ENCODE measurements at places on chromosomes 16 and 17. TPM values are rescaled to one million over a fixed set of nuclear protein-coding genes. Genes with fewer than 3 reads are reported as not detected.

- DNase-seq = no peak
Observed at GRCh38 chr16:78436846-78437245, 337.4 kb downstream of the WWOX start.

DNA sequence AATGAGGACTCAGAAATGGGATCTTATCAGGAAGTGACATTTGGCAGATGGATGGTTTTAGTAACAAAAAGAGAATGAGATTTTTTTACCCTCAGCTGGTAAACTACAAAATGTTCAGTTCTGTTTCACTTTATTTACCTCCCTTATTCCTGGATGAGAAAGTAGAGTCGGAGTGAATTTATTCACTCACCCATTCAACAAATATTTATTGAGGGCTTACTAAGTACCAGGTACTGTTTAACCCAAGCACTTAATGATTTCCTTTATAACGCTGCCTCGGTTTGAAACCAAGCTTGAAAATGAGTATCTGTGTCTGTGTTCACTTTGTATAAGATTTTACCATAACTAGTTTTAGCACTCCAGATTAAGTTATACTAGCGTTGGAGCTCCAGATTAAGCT lies 38.1 kb downstream of the CDRT15 start:
- DNase-seq = no peak

DNA sequence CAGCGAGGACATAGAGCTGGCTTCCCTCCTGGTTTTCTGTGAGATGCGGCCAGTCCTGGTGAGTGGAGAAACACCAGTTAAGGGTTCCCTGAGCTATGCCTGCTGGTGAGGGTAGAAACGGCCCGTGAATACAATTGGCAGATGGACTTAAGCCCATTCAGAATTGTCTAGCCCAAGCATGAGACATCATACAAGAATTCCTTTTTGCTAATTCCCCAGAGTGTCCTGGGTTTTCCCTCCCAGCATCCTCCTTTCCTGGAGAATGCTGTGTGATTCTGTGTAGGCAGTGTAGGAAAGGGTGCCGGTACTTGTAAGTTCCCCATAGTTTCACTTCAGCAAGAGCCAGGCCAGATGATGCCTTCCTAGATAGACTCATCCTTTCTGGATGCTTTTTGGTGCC lies 65.1 kb downstream of the SDR42E1 start:
- no peak for DNase-seq

- DNase-seq = no peak
Observed at GRCh38 chr17:17108451-17109049, 66.3 kb downstream of the MPRIP start.

- no peak for DNase-seq
Observed at GRCh38 chr16:610513-611381, 20.0 kb upstream of the WFIKKN1 start.

- no peak for DNase-seq
Observed at GRCh38 chr16:17362946-17363345, 107.8 kb downstream of the XYLT1 start.

DNA sequence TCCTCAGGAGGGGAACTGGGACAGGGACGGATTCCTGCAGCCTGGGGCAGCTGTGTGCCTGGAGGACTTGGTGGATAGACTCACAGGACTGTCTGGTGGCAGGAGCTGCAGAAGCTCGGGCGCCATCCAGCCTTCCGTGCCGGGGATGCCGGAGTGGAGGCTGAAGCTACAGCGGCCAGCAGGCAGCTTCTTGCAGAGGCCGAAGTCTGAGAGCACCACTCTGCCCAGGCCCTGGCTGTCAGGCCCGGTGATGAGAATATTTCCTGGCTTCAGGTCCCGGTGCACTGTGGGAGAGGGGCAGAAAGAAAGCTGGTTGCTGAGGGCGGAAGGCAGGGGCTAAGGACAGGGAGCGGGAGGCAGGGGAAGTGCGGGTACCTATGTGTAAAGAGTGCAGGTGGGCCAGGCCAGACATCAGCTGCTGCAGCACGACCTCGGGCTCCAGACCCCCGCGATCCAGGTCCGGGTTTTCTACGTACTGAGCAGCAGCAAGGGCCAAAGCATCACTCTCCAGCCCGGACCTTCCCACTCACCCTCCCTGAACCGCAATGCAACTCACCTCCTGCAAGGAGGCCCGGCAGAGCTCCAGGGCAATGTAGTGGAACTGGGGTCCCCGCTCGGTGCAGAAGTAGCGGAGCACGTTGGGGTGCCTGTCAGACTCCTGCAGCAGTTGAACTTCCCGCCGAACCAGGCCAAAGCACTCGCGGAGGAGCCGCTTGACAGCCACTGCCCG lies 16.1 kb downstream of the PLK1 start:
- DNase-seq = no peak

- DNase-seq = no peak
Observed at GRCh38 chr17:17824119-17824782, 12.5 kb downstream of the SREBF1 start.

DNA sequence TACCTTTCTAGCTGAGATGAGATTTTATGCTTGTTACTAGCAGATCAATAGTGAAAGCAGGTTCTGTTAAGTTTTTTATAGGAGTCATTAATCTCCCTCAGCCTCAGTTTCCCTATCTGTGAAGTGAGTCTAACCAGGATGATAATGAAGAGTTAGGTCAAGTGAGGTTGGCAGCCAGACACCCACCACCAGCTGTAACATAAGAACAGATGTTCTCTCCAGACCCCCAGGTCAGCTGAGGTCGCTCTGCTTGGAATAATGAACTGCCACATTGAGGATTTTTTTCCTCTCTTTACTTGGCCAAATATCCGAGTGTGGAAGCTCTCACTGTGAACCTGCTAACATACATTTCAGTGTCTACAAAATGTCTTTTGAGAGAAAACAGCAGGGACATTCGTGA lies 389.6 kb downstream of the WWOX start:
- no peak for DNase-seq

DNA sequence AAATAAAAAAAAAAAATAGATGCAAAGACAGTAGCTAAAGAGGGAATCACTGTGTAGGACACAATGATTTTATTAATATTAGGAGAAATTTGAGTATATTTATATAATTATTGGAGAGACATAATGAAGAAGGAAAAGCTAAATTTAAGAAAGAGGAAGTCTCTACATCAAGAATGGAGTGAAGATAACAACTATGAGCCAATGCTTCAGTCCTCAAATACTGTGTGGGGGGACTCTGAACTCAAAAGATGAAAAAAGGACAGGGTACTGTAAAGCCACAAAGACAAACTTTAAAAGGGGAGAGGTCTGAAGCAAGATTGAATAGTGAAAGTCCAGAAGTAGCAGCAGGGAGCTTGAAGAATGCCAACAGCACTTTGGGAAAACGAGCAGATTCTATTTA lies 44.7 kb downstream of the SKAP1 start:
- DNase-seq = no peak

DNA sequence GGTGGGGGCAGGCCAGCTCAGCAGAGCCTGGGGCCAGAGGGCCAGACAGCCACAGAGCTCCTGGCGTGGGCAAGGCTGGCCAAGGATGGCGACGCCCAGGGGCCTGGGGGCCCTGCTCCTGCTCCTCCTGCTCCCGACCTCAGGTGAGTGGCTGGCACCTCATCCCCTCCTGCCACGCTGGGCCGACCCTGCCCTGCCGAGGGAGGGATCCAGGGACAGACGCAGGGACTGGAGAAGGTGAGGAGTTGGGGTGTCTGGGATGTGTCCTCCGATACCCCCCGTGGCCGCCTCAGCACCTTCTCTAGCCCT lies at the start of gene ADGRG3:
TSS of gene ADGRG3 (plus strand) at position 44 of the 309 bp plus-strand sequence. CDS start at position 86, 42 bp downstream.
- no peak for DNase-seq

DNA sequence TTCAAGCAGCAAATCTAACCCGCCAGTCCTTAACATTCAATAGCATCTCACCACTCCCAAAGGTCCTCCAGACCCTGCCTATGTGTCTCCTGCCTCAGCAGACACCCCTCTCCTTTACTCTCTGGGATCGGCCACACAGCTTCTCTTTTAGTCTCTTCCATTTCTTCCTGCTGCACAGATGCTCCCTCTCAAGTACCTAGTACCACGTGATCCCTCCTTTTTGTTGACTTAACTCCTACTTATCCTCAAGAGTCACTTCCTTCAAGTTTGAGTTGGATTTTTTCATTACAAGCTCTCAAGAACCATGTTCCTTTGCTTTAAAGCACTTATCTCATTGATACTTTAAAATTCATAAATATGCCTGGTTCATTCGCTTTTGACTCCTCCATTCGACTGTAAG lies 24.9 kb downstream of the AMFR start:
- DNase-seq = no peak

DNA sequence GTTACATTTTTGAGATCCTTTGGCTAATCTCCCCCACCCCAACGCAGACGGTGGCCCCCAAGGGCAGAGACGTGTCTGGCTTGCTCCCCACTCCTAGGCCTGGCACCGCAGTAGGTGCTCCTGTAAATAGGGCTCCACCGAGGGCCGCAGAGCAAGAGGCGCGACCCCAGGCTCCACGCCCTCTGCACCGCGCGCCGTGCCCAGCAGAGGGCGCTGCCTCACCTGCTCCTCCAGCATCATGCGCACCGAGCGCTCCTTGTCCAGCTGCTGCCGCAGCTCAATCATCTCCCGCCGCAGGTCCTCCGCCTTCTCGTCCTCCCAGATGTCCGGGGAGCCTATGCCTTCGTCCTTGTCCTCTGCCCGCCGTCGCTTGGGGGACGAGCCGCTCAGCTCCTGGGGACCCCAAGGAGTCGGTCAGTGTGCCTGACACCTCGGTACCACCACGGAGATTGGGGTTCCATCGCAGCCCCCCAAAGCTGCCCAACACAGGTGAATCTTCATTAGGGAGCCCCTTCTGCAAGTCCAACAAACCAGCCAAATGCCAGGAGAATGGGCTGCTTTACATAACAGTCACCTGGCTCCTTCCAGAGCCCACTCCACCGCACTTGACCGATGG lies 11.2 kb downstream of the TFAP4 start:
- no peak for DNase-seq

GRCh38 chr16:57186872-57187854 lies 1.0 kb downstream of the RSPRY1 start:
- no peak for DNase-seq

GRCh38 chr17:72853440-72854415 lies 238.8 kb downstream of the SLC39A11 start:
- no peak for DNase-seq

DNA sequence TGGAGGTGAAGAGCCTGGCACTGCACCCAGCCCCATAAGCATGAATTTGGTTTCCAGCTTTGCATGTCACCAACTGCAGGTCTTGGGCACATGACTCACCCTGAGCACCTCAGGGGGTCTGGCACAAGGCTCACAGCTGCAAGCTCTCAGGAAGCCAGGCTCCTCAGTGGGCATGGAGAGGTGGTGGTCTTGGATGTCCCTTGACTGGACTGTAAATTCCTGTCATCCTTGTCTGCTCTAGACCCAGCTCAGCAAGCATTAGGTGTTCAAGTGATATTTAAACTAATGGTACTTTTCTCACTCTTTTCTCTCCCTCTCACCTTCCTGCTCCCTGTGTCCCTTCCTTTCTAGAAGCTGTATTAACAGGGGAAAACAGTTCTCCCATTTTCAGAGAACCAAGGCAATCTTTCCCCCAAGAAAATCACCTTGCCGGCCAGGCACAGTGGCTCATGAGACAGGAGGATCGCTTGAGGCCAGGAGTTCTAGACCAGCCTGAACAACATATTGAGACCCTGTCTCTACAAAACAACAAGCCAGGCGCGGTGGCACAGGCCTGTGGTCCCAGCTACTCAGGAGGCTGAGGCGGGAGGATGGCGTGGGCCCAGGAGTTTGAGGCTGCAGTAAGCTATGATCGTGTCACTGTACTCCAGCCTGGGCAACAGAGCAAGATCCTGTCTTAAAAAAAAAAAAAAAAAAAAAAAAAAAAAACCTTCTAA lies 5.1 kb upstream of the KIFC3 start:
- DNase-seq = peak; percentile 70

- DNase-seq = no peak
Observed at GRCh38 chr17:80613732-80614071, 69.1 kb downstream of the RPTOR start.

GRCh38 chr17:16171613-16172012 lies 43.7 kb downstream of the NCOR1 start:
- peak; percentile 44 for DNase-seq

DNA sequence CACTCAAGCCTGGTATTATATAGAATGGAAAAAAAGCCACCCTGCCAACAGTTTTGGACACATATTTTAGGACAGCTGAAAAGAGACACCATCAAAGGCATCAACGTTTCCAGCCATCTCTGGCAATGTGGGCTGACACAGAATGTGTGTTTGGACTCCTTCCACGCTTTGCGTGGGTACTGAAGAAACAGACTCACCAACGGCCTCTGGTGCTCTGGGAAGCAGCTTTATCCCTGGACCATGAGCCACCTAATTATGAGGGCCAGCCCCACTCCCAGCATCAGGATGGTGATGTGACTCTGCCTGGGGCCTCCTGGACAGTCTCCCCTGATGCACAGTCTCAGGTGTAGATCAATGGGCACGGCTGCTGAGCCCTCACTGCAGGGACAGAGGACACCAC lies 27.9 kb downstream of the CCDC57 start:
- DNase-seq = no peak

DNA sequence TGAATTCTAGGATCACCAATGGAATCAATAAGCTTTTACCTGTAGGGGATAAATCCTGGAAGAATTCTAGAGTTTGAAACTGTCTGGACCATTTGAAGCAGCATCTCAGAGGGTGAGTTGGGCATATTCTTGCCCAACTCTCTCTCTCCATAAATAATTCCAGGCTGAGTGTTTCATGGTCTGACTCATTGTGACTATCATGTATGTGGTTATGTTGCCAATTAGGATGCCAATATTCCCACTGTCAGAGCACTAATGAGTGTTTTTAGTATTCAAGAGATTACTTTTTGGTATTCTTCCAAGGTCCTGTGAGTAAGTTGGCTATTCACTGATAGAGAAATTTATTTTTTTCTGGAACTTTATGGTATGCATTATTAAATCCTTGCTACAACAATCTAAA lies 456.9 kb downstream of the TOX3 start:
- DNase-seq = peak; percentile 5

DNA sequence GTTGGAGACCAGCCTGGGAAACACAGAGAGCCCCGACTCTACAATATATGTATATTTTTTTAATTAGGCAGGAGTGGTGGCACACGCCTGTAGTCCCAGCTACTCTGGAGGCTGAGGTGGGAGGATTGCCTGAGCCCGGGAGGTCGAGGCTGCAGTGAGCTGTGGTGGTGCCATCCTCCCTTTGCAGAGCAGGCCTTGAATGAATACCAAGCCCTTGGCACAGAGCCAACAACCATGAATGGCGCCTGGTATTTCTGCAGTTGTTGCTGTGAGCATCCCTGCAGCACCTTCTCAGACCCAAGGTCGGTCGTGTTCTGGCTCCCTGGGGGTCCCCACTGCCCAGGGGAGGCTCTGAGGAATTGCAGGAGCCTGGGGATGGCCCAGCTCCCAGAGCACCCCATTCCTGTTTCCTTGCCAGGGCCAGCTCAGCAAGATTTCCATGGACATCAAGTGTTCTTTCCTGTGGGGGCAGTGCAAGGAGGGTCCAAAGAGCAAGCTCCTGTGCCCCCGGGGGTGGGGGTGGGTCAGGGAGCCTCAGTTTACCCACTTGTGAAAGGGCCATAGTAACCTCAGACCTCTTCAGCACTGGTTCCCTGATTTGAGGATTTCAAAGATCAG lies 25.6 kb upstream of the RMI2 start:
- DNase-seq = no peak

The KRT40 gene
- total RNA-seq = not detected

The CRYBA1 gene
- total RNA-seq = not detected

The CSH2 gene
- not detected for total RNA-seq

The KRT25 gene
- total RNA-seq = not detected

The SPNS2 gene
- 0.06 TPM for total RNA-seq

The KREMEN2 gene
- total RNA-seq = 11.0 TPM

The SOX8 gene
- total RNA-seq = 0.12 TPM

The LRRC46 gene
- 0.35 TPM for total RNA-seq

The CCL2 gene
- total RNA-seq = 64.2 TPM

The JUP gene
- total RNA-seq = 5.5 TPM

The CDYL2 gene
- total RNA-seq = 4.8 TPM
